ENCODE measurements at places on chromosomes 4 and X.

- H3K36me3 ChIP-seq, result no peaks in the 10 kb centered on the region
- H3K4me1 ChIP-seq, result no peaks in the 10 kb centered on the region
- H3K27me3 ChIP-seq, result no peaks in the 10 kb centered on the region
- no peak overlapping the region for H3K27ac ChIP-seq
Measured at GRCh38 chrX:84123585-84123984, 64.4 kb downstream of the RPS6KA6 start.

GRCh38 chr4:162234595-162234994, 70.8 kb upstream of the FSTL5 start:
- no peaks in the 10 kb centered on the region for H3K27me3 ChIP-seq
- H3K27ac ChIP-seq, result no peak overlapping the region
- no peaks in the 10 kb centered on the region for H3K36me3 ChIP-seq
- no peak for DNase-seq

DNA sequence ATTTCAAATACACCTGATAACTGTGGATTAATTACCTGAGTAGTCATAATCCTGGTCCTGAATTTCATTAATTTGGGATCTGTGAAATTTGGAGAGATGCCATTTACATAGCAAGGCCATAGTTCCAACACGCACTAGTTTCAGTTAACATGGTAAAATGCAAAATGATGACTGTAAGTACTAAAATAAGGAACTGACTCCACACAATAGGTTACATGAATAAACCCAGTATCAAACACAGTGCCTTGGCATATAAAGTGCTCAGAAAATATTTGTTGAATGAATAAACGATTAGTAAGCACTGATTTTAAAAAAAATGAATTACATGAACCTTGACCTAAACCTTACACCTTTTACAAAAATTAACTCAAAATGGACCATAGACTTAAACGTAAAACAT, 9.0 kb downstream of the FBXO8 start:
- DNase-seq, result no peak
- no peaks in the 10 kb centered on the region for H3K4me1 ChIP-seq
- H3K36me3 ChIP-seq, result no peaks in the 10 kb centered on the region
- H3K27me3 ChIP-seq, result no peaks in the 10 kb centered on the region
- no peak overlapping the region for H3K4me3 ChIP-seq
- no peak overlapping the region for H3K27ac ChIP-seq

DNA sequence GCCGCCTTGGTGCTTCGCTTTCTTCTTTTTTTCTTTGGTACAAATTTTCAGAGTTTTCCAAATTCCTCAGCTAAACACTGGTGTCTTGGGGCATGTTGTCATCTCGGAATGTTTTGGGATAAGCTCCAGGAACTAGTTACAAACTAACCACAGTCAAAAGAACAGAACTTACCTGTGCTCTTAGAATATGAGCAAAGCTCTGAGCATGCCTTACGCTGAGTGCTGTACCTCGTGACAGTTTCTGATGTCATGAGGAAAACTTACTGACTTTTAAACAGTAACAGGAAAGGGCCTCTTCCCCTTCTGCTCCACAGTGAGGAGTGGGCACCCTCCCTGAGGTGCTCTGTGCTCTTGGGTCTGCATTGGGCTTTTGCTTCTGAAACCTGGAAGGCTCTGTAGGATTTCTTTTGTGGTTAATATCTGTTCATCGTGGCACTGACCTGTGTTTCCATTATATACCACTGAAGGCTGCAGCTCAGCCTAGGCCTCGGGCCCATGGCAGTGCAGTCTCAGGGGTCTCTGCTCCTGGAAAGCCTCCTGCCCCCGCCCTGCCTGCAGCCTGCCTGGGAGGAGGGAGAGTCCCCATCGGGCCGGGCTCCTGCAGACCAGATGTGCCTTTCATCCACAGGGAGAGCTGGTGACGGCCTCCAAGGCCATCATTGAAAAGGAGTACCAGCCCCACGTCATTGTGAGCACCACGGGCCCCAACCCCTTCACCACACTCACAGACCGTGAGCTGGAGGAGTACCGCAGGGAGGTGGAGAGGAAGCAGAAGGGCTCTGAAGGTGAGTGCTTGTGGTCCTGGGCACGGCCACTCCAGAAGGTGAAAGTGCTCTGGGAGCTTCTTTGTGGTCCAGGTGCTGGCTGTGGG, 48.7 kb downstream of the NOP14 start:
- no peaks in the 10 kb centered on the region for H3K36me3 ChIP-seq
- H3K4me3 ChIP-seq, result no peak overlapping the region

DNA sequence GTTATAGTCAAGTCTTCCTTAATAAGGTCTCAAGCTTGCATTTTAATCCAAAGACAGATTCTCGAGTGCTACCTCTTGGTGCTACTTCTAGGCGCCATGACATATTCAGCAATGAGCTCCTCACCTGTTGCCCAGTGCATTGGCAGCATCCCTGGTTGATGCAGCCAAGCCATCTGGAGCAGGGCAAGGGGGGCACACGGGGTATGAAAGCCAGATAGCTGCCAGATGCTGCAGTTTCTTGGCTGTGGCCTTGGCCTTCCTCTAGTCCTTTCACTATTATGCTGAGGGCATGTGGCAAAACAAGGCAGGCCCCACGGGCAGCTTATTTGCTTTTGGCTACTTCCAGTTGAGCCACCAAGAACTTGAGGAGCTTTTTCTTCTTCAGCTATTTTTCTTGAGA, 168.6 kb upstream of the PGRMC2 start:
- no peak overlapping the region for H3K4me3 ChIP-seq
- no peaks in the 10 kb centered on the region for H3K27me3 ChIP-seq
- DNase-seq, result no peak
- no peaks in the 10 kb centered on the region for H3K36me3 ChIP-seq
- H3K4me1 ChIP-seq, result peaks cover 28% of the 10 kb centered on the region

DNA sequence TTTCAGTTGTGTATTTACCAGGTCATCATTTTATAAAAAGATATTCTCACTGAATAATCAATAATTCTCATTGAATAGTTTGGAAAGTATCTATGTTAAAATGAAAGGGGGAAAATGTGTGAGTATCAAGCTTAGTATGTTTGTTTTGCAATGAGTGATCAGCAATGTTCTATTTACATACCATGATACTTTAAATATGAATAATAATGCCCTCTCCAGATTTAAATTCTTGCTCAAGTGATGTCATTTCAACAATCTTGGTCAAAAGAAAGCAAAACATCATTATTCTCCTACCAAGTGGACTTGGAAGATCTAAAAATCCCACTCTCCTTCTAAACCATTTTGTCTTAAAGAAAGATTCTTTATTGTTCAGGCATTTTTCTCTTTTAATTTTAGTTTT, 42.1 kb upstream of the ANKRD50 start:
- no peaks in the 10 kb centered on the region for H3K4me1 ChIP-seq
- H3K4me3 ChIP-seq, result no peak overlapping the region
- H3K27ac ChIP-seq, result no peak overlapping the region
- no peaks in the 10 kb centered on the region for H3K36me3 ChIP-seq

GRCh38 chr4:158459085-158459820, 62.4 kb upstream of the RXFP1 start:
- no peaks in the 10 kb centered on the region for H3K4me1 ChIP-seq
- no peak for DNase-seq
- H3K36me3 ChIP-seq, result no peaks in the 10 kb centered on the region
- no peaks in the 10 kb centered on the region for H3K27me3 ChIP-seq
- no peak overlapping the region for H3K4me3 ChIP-seq
- no peak overlapping the region for H3K27ac ChIP-seq

GRCh38 chr4:85067342-85067741, 100.9 kb upstream of the WDFY3 start:
- no peak overlapping the region for H3K27ac ChIP-seq
- no peaks in the 10 kb centered on the region for H3K36me3 ChIP-seq
- no peaks in the 10 kb centered on the region for H3K4me1 ChIP-seq
- H3K27me3 ChIP-seq, result no peaks in the 10 kb centered on the region

DNA sequence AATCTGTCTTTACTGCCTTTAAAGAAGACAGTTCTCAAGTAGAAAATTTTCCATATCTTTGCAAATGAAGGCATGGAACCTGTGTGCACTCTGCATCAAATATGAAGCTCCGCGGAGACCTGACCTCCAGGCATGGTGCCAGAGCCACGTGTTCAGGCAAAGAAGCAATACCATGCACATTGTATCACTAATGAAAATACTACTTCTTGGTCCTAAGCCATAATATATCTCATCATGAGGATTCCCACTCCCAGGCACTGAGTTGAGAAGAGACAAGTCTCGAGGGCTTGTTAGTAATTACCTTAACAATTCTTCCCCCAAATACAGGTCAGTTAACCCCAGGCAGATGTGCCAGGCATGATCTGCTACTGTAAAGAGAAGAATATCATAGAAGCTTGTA, 56.7 kb downstream of the PCDH19 start:
- H3K27ac ChIP-seq, result no peak overlapping the region
- H3K4me1 ChIP-seq, result no peaks in the 10 kb centered on the region
- peaks cover 7% of the 10 kb centered on the region for H3K27me3 ChIP-seq
- no peak for DNase-seq

GRCh38 chrX:155592331-155592730, 20.4 kb downstream of the TMLHE start:
- no peaks in the 10 kb centered on the region for H3K4me1 ChIP-seq
- no peak overlapping the region for H3K27ac ChIP-seq
- DNase-seq, result no peak
- H3K27me3 ChIP-seq, result no peaks in the 10 kb centered on the region

DNA sequence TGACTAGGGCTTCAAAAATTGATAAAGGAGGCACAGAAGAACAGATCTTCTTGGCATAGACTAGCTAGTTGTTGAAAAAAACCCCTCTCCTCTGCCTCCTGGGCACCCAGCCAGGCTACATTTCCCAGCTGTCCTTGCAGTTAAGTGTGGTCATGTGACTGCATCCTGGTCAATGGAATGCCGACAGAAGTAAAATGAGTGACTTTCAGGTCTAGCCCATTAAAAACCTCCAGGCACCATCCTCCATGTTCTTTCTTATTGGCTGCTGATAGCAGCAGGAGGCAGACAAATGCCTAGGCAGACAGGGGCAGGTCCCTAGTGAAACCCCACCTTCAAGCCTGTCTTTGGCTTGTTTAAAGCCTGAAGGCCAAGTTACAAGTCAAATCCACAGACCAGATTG, 35.3 kb downstream of the ATXN3L start:
- no peaks in the 10 kb centered on the region for H3K36me3 ChIP-seq
- no peak overlapping the region for H3K27ac ChIP-seq
- H3K4me3 ChIP-seq, result no peak overlapping the region
- no peaks in the 10 kb centered on the region for H3K4me1 ChIP-seq

DNA sequence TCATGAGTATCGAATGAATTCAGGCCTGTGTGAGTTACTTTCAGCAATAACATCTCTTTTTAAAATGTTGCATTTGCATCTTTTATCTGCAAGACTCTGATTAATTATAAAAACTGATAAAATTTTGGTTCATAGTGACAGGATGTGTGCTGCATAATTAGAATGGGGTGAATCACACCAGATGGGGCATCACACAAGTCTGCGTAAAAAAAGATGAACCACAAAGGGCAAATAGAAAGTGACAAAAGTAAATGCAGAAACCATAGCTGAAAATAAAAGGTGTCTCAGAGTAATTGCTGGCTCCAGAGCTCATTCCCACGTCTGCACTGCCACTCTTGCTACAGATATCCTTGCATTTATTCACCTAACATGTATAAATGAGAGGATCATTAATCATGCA, 131.1 kb downstream of the HS3ST1 start:
- H3K27ac ChIP-seq, result no peak overlapping the region
- H3K27me3 ChIP-seq, result no peaks in the 10 kb centered on the region
- no peaks in the 10 kb centered on the region for H3K4me1 ChIP-seq
- no peaks in the 10 kb centered on the region for H3K36me3 ChIP-seq

GRCh38 chrX:30228526-30228925, 1.9 kb upstream of the MAGEB3 start:
- no peak overlapping the region for H3K4me3 ChIP-seq
- no peak overlapping the region for H3K27ac ChIP-seq
- no peaks in the 10 kb centered on the region for H3K27me3 ChIP-seq
- DNase-seq, result no peak

DNA sequence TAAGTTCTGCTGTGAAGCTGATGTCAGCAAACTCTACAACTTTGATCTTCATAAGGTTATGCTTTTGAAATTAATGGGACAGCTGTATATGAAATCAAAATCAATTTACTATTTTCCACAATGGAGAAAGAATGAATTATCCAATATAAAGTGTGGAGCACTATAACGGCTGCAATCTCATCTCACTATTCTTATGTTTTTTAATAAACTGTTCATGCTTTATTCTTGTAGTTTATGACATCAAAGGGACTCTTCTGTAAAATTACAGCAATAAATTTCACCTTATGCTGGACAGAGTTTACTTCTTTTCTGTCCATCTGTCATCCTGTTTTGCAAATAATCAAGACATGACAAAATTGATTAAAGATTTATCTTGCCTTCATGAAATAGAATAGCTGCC, 192.5 kb downstream of the TECRL start:
- H3K4me1 ChIP-seq, result no peaks in the 10 kb centered on the region
- DNase-seq, result no peak
- no peaks in the 10 kb centered on the region for H3K27me3 ChIP-seq
- H3K36me3 ChIP-seq, result no peaks in the 10 kb centered on the region

GRCh38 chr4:161990721-161991120, 173.1 kb downstream of the FSTL5 start:
- no peaks in the 10 kb centered on the region for H3K27me3 ChIP-seq
- no peak for DNase-seq
- H3K4me3 ChIP-seq, result no peak overlapping the region

- H3K36me3 ChIP-seq, result no peaks in the 10 kb centered on the region
- H3K4me1 ChIP-seq, result no peaks in the 10 kb centered on the region
- H3K27me3 ChIP-seq, result peaks cover 19% of the 10 kb centered on the region
- H3K4me3 ChIP-seq, result no peak within 1 kb of the TSS
- DNase-seq, result no peak
Measured at GRCh38 chr4:186554914-186555827, at the start of gene MTNR1A. Gene MTNR1A (minus strand): TSS chr4:186555567. CDS start chr4:186555365, 202 bp downstream.

GRCh38 chrX:56764153-56764974, 35.3 kb downstream of the NBDY start:
- H3K27me3 ChIP-seq, result no peaks in the 10 kb centered on the region
- peaks cover 30% of the 10 kb centered on the region for H3K4me1 ChIP-seq
- H3K27ac ChIP-seq, result no peak overlapping the region
- DNase-seq, result peak; percentile 70
- no peaks in the 10 kb centered on the region for H3K36me3 ChIP-seq

GRCh38 chrX:67317725-67318124, 226.1 kb upstream of the AR start:
- no peaks in the 10 kb centered on the region for H3K36me3 ChIP-seq
- H3K27ac ChIP-seq, result no peak overlapping the region
- H3K4me3 ChIP-seq, result no peak overlapping the region

DNA sequence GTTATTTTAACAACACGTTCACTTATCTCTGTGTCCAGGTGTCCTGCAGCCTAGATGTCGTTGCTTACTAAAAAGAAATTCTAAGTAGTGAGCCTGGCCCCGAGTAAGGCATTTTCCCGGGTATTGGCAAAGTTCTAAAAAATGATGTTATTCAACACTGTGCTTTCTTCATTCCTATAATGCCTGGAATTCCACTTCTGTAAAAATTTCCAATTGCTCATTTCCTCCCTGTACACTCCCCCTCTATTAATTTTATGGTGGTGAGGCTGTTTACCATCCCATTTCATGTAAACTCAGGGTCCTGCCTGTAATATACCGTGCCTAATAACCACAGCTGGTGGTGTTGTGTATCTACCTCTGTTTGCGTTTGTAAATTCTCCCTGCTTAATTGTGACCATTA, 14.2 kb downstream of the BST1 start:
- no peaks in the 10 kb centered on the region for H3K36me3 ChIP-seq
- no peak overlapping the region for H3K4me3 ChIP-seq
- no peak for DNase-seq
- no peak overlapping the region for H3K27ac ChIP-seq
- H3K4me1 ChIP-seq, result peaks cover 17% of the 10 kb centered on the region
- H3K27me3 ChIP-seq, result no peaks in the 10 kb centered on the region

Data from adrenal gland (tissue), 19 donors.